ENCODE measurements at places on chromosomes 2 and 18. TPM values are rescaled to one million over a fixed set of nuclear protein-coding genes. Genes with fewer than 3 reads are reported as not detected.

- peak; percentile 60 for DNase-seq
Observed at GRCh38 chr18:76441668-76442412, 53.2 kb downstream of the ZNF516 start.

GRCh38 chr18:68841301-68841700 lies 43.4 kb downstream of the CCDC102B start:
- no peak for DNase-seq

DNA sequence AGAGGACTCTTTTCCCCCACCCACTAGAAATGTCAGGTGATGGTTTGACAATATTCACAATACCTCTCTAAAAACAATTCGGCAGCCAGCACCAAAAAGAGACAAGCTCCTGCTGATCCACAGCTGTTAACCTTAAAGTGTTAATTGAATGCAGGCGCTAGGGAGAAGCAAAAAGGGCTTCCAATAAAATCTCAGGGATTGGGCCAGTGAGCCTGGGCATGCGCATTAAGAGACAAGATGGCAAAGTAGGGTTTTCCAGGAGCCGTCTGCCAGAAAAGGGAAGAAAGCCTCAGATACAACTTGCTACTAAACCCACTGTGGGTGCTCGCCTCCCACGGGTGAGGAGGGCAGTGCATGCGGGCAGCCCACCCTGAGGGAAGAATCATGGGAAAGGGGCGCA lies 98.8 kb downstream of the HS6ST1 start:
- peak; percentile 30 for DNase-seq

- DNase-seq: peak; percentile 99
Observed at GRCh38 chr2:241701399-241702154, at the start of gene ING5. ING5 (plus strand) TSS chr2:241702039; CDS start chr2:241702066, 27 bp downstream.

OSBPL6 gene
- total RNA-seq: 2.6 TPM

All from upper lobe of right lung (tissue), 1 donor.